ENCODE measurements at places on chromosomes 1 and 21.
A peak's percentile ranks its signal among the peaks of the same experiment; 100 is the strongest.

GRCh38 chr1:97304366-97304765 lies 582.8 kb downstream of the PTBP2 start:
- no peak for DNase-seq

GRCh38 chr1:116690849-116691406 lies 23.4 kb upstream of the IGSF3 start:
- no peak for DNase-seq

DNA sequence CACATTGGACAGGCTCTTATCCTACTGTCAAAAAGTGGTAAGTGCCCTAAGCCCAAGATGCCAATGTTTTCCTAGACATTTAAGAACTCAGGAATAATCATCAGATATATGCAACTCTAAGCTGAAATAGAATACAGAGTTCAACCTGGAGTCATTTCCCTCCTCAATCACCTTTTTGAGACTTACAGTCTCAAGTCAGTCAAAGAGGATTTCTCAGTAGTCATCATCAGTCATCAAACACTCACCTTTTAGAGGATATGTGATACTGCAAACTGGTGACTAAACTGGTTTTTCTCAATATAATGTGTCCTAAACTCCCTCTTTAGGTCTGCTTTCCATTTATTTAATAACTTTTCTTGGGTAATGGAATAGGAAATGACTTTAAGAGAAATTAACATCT lies 145.3 kb upstream of the ADAMTS5 start:
- no peak for DNase-seq

DNA sequence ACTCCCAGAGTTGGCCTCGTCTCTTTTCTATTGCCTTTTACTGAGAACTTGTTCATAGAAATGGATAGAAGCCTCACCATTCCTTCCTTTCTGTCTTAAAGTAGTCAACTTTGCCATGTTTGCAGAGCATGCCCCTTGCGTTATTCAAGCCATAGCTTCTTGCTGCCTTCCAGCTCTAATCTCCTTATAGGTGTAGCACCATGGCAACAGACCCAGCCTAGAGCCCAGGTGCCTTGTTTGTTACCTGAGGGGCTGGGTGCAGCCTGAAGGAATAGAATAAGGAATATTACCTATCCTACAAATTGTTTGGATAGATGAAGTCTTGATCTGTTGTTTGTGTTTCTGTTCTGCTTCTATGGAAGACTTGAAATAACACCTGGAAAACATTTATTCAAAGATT lies 59.9 kb downstream of the CLEC20A start:
- DNase-seq: no peak

GRCh38 chr1:81197591-81197990 lies 603.1 kb upstream of the ADGRL2 start:
- DNase-seq: no peak

- no peak for DNase-seq
These were observed 26.3 kb downstream of the PRDX6 start for GRCh38 chr1:173503391-173503790.

DNA sequence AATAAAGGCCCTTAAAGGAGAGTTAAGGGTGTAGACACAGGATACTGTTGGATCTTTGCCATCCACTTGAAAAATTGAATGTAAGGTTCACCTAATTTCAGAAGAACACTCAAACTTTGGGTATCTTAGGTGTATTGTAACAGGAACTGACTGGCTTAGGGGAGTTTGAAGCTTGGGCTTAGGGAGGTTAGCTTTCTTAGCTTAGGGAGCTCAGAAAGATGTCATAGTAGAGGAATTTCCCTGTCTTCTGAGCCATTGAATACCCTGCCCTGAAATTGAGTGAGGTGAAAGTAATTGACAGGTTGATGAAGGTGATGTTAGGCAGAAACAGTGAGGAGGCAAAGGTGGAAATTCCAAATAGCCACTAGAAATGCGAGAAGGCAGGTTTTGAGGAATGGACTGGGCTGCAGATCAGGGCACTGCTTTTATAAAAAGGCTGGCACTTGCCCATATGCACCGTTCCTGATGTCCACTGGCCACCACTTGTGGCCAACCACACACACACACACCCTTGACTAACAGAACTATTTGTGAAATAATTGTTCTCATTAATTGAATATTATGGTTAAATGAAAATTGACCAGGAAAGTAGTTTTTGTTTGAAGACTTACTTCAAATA lies 16.5 kb downstream of the BACH1 start:
- DNase-seq: no peak

GRCh38 chr1:5872886-5873285 lies 119.3 kb downstream of the NPHP4 start:
- DNase-seq: no peak

GRCh38 chr1:209105701-209106100 lies 477.8 kb upstream of the CAMK1G start:
- DNase-seq: no peak

DNA sequence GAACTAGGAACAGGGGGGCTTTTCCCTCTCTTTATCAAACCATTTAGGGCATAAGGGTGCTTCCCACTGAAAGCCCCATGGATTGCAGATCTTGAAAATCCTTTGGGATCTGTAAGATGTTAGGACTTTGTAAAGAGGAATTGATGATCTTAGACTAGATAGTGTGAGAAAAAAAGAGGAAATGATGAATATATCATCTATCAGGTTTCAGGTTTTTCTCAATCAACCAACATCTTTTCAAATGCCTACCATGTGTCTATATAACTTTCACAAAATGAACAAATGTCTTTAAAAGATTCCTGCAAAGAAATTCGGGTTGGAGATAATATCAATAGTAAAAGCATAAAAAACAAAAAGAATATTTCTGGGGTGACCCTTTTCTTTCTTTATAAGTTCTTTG lies 50.1 kb downstream of the KCNC4 start:
- no peak for DNase-seq

- DNase-seq: peak; percentile 57
These were observed at the start of gene GIPC2 for GRCh38 chr1:78045926-78046778. TSS of gene GIPC2 (plus strand) at chr1:78045966. CDS start at chr1:78046095, 129 bp downstream.

DNA sequence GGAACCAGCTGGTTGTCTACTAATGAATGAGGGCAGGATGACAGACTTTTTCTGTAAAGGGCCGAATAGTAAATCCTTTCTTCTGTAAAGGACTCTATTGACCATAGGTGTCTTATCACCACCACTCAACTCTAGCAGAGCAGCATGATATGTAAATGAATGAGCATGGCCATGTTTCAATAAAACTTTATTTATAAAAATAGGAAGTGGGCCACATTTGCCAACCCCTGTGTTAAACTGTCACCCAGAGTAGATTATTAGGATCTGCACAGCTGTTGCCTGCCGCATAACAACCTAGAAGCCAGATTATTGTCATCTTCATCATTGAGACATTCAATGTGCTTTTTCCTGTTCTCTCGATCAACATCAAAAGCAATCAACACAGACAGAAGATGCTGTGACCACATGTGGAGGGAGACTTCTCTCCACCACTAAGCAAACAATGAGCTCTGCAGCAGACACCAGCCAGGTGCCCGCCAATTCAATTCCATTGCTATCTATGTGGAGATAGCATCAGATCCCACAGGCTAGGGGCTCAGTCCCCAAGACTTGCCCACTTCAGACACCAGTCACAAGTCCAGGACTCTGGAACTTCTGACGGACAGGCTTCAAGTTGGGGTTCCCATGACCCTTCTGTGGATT lies 6.8 kb upstream of the EFHD2 start:
- DNase-seq: no peak

DNA sequence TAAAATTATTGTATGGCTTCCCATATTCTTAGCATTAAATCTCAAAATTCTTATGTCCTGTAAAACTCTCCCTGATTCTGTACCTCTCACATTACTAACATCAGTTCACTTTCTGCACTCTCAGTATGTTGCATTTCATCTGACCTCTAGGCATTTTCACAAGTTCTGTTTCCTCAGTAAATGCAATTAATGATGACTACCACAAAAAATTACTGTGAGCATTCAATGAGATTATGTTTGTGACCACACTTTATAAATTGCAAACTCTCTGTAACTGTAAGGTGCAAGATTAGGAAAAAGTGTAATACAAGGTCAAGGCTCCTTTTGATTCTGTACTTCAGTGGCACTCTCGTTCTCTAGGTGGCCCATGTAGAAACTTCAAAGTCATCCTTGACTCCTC lies 60.4 kb downstream of the LRRC53 start:
- no peak for DNase-seq

DNA sequence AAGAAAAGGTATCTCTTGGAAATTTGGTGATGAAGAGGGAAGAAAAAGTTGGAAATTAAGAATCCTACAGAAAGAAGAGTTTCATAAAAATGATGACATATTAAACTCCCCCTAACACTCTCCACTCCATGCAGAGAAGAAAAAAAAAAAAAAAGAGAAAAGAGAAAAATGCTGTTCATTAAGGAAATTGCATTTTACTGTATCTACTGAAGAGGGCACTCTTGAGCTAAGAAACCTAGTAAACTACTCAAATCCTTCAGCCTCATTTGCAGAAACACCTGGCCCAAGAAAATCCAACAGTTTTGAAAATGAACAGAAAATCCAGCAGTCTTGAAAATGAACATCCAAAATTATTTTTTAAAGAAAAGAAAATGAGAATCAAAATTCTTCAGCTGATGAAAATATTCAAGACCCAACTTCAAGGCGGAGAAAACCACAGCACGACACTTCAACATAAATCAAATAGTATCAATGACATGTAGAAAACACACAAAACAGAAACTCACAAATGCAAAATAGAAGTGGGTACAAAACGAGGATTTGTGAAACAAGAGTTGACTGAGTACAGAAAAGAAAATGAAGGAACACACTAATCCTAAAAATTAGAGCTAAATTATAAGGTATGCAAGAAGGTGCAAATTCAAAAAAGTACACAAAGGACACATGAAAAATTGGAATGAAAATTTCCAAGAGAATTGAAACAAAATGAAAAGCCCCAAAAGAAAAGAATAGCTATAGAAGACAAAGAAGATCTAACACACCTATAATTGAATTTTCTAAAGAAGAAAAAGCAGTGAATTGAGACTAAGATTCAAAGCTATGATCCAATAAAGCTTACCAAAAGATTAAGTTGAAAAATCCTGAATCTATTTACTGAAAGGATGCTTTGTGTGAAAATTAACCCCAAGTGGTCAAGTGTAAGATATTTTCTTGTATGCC lies 73.2 kb upstream of the DNAJC6 start:
- DNase-seq: no peak

GRCh38 chr1:111032295-111032897 lies 68.7 kb upstream of the LRIF1 start:
- DNase-seq: peak; percentile 42

DNA sequence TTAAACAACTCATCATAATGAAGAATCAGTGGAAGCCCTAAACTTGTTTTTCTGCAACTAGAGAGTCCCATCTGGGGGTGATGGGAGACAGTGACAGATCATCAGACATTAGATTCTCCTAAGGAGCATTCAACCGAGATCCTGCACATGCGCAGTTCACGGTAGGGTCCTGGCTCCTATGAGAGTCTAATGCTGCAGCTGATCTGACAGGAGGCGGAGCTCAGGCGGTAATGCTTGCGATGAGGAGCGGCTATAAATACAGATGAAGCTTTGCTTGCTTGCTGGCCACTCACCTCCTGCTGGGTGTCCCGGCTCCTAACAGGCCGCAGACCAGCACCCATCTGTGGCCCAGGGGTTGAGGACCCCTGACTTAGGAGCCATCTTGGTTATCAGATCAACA lies 247.2 kb downstream of the FMN2 start:
- DNase-seq: no peak

DNA sequence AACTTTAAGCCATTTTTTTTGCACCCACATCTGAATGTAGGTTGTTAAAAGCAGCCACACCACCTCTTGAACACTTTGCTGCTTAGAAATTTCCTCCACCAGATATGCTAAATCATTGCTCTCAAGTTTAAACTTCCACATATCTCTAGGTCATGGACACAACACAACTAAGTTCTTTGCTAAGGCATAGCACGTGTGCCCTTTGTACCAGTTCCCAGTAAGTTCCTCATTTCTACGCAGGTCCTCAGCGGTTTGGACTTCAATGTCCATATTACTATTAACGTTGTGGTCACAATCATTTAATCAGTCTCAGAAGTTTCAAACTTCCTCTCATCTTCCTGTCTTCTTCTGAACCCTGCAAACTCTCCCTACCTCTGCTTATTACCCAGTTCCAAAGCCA lies 661.6 kb upstream of the PKN2 start:
- DNase-seq: no peak

- peak; percentile 21 for DNase-seq
These were observed 85.4 kb upstream of the CD53 start for GRCh38 chr1:110787328-110788071.

DNA sequence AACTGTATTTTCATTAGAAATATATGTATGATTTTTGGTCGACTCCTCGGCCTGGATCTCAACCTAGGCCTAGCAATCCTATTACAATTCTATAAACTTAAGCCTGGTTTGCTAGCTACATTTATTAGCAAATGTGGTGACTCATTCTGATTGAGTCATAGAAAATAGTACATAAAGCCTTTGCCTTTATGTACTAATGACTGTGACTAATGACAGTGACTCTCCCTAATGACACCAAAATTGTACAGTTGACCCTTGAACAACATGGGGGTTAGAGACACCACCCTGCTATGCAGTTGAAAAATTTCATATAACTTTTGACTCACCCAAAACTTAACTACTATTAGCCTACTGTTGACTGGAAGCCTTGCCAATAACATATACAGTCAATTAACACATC lies 78.9 kb downstream of the CLEC20A start:
- no peak for DNase-seq

- DNase-seq: no peak
These were observed 81.1 kb downstream of the CACHD1 start for GRCh38 chr1:64550946-64551605.

DNA sequence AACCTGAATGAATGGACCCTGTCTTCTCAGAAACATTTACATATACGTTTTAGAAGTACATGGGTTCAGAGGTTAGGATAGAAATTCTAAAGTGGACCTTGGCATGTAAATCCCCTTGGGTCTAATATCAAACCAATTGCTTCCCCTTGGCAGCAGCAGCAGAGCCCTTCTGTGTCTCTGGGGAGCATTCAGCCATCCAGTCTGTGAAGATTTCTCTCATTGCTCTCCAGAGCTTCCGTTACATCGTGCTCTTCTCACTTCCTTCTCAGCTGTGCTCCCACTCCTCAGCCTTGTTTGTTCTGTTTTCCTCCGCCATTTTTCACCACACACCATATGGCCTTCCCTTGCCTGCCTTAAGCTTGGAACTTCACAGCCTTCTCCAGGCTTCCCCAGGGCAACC lies 61.5 kb upstream of the ATP1B1 start:
- no peak for DNase-seq

DNA sequence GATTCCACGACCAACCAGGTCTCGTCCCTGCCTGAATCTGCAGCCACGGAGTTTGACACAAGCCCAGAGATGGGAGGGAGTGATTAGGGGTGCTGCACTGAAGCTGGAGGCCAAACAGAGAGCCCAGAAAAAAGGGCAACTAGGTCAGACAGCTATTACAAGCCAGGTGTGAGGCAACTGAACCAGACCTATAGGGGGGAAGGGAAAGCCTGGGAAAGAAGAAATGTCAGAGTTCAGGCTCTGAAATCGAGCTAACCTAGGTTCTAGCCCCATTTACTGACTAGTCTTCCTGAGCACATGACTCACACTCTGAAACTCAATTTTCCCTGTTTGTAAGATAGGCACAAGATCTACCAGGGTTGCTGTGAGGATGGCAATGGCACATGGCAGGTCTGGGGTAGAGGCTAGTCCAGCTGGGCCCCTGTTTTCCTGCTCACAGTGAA lies 1.7 kb downstream of the DHCR24 start:
- DNase-seq: no peak

Measured in activated CD4-positive, alpha-beta T cell treated with anti-CD3 and anti-CD28 coated beads for 48 hours (primary cell).